Fibroblast of mammary gland (primary cell): ENCODE measurements at places on chromosomes 12 and 14.
A peak's percentile ranks its signal among the peaks of the same experiment; 100 is the strongest.

DNA sequence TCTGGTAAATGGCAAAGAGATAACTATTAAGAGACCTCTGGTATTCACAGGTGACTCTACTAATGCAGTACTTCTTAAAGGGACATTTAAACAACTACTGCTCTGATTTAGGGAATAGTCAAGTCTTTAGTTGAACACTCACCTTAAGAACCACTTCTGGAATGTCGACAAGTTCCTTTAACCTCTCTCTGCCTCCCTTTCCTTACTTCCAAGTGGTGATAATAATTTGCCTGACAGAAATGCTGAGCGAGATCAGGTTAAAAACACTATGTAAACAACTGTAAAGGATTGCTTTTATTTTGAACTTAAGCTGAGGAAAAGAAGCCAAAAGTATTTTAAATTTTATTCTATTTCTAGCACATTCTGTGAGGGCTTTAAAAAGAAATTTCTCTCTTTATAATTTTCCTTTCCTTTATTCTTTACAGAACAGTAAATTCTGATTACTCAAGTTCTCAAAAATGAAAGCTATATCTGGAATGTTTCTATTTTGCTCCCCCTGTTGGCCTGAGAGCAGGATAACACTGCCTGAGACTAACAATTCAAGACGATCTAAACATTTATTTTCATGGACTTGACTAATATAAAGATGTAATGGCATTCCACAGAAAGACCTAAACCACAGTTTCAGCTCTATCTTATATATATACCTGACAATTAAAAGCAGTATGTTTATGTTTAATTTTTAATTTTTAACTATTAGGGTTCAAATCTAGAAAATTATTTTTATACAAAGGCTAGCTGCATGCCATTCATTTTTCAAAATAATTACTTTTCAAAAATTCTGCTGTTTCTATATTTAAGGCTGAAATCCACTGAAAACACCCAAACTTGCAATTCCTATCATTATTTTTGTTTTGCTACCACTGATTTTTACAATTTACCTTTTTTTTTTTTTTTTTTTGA, 29.2 kb downstream of the ZCCHC8 start:
- DNase-seq: peak; percentile 83

DNA sequence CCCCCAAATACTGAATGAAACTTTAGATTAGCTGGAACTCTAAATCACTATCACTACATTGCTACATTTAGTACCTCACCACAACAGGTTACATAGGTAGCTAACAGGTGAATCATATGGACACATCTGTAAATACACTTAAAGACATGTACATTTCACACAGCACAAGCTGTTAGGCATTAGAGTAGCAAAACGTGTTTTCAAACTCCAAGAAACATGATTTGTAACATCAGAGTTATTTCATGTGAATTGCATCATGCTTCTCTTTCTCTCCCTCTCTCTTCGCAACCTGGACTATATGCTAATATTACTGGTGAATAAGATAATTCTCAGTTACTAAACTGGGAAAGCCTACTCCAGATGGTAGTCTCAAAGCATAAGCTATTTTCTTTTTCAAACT, 4.3 kb downstream of the SEL1L start:
- peak; percentile 17 for DNase-seq

DNA sequence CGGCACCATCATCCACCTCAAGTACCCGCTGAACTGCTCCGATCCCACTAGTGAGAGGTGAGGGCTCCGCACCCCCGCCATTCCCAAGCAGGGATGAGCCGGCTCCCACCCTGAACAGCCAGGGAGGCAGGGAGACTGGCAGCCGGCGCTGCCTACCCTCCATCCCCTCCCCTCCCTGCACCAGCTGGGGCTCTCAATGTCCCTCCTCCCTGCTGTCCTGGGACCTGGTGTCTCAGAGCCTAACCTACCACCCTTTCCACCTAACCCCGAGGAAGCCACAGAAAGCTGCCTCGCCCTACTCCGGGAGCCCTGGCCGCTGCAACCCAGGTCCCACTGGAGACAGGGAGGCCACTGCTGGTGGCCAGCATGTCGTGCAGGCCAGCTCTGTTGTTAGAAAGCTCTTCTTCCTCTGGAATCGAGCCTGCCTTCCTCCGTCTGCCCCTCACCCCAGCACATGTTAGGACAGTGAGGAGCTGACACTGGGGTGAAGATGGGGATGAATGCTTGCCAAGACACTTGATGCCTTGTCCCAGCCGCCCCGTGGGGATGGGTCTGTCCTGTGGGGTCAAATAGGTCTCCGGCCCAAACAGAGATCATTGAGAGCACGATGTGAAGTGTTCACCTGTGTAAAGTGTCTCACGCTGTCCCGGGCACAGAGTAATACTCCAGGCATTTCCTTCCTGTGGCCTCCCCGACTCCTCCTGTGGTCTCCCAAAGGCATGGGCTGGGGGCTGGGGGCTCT, 1.1 kb downstream of the PTPN6 start:
- DNase-seq: no peak

GRCh38 chr14:68663385-68664076, 129.3 kb downstream of the ZFP36L1 start:
- peak; percentile 99 for DNase-seq

- DNase-seq: no peak
Observed at GRCh38 chr14:88004506-88005036, 364 bp upstream of the GPR65 start.

DNA sequence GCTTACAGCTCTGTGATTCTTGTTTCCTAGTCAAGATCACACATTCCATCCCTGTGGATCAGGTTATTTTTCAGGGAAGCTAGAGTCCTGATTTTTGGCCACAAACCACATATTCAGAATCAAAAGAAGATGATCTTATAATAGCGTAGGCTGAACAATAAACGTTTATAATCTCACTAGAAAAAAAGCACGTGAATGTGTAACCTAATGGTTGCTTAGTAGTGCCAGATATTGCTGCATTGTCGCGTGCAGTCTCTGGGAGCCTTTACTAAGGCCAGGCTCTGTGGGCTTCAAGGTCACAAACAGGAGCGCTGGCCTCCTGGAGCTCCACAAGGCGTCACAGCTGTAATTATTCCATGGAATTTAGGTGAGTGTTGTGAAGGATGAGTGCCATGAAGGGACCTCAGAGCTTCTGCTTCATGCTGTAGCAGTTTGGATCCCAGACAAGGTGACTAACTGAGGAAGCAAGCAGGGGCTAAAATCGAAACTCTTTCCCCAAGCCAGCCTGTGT, 17.4 kb downstream of the CDKN1B start:
- peak; percentile 73 for DNase-seq

GRCh38 chr14:68312884-68313610, 479.8 kb downstream of the ZFP36L1 start:
- DNase-seq: no peak

DNA sequence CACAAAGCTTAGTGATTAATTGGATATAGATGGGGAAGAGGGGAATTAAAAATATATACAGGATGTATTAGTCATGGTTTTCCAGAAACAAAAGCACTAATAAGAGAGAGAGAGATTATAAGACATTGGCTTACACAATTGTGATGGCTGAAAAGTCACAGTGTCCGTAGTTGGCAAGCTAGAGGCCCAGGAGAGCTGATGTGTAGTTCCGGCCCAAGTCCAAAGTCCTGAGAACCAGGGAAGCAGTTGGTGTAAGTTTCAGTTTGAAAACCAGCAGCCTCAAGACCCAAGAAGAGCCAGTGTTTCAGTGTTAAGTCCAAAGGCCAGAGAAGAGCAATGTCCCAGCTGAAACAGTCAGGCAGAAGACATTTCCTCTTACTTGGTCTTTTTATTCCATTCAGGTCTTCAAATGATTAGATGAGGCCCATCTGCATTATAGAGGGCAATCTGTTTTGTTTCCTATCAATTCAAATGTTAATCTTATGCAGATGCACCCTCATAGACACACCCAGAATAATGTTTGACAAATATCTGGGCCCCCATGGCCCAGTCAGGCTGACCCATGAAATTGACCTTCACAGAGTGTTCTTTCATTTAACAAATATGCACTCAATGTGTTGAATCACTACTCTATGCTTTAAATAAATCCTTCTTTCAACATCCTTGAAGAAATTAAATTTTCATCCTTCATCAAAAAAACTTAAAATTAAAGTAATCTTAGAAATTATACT, 67.2 kb upstream of the DIO2 start:
- DNase-seq: peak; percentile 60

GRCh38 chr14:90848944-90849731, 32.9 kb upstream of the TTC7B start:
- no peak for DNase-seq

GRCh38 chr12:52645982-52646381, 6.0 kb downstream of the KRT2 start:
- DNase-seq: no peak

DNA sequence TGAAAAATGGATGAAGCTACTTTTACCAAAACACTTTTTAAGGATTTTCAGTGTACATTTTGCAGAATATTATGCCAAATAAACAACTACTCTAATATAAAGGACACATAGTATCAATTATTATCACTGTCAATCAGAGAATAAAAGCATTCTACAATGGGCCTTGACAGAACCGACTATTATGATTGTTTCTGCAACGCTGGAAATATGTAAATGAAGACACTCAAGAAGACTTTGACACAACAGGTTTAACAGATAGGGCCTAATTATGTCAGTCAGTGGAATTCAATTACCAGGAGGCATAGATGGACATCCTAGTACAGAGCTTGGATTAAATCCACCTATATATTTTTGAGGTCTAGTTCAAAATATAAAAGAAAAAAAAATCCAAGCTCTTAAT, 58.7 kb upstream of the SOX5 start:
- DNase-seq: no peak

- no peak for DNase-seq
Observed at GRCh38 chr12:4286771-4287317, 13.3 kb downstream of the CCND2 start.

- no peak for DNase-seq
Observed at GRCh38 chr12:3432176-3432742, 58.7 kb upstream of the PRMT8 start.

- no peak for DNase-seq
Observed at GRCh38 chr12:75717902-75718301, 206.5 kb upstream of the KRR1 start.

- no peak for DNase-seq
Observed at GRCh38 chr14:71185637-71186036, 278.4 kb downstream of the PCNX1 start.
